ENCODE measurements at places on chromosomes 16 and 17.

- no peak for DNase-seq
Observed at GRCh38 chr16:17367036-17367435, 103.7 kb downstream of the XYLT1 start.

GRCh38 chr16:88799569-88800276, 3.9 kb upstream of the CDT1 start:
- no peak for DNase-seq

DNA sequence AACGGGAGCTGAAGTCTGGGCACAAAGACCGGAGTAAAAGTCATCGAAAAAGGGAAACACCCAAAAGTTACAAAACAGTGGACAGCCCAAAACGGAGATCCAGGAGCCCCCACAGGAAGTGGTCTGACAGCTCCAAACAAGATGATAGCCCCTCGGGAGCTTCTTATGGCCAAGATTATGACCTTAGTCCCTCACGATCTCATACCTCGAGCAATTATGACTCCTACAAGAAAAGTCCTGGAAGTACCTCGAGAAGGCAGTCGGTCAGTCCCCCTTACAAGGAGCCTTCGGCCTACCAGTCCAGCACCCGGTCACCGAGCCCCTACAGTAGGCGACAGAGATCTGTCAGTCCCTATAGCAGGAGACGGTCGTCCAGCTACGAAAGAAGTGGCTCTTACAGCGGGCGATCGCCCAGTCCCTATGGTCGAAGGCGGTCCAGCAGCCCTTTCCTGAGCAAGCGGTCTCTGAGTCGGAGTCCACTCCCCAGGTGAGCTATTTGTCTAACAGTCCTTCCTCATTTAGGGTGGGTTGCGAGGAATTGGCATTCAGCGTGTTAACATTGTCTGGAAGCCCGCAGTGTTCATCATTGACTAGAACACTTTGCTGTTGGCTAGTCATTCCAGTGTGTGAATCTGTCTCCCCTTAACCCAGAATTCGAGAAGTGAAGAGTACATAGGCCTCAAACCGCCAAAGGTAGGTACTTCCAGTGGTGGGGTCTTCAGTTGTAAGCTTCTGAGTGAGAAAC, 1.5 kb downstream of the CDK12 start:
- DNase-seq = no peak

GRCh38 chr16:30398661-30399434, 3.6 kb downstream of the ZNF48 start:
- no peak for DNase-seq

GRCh38 chr17:56297184-56297583, 143.9 kb downstream of the ANKFN1 start:
- no peak for DNase-seq

GRCh38 chr17:73901661-73902415, 257.6 kb upstream of the SDK2 start:
- DNase-seq = peak; percentile 3

- no peak for DNase-seq
Observed at GRCh38 chr17:72034000-72034399, 86.8 kb upstream of the SOX9 start.

DNA sequence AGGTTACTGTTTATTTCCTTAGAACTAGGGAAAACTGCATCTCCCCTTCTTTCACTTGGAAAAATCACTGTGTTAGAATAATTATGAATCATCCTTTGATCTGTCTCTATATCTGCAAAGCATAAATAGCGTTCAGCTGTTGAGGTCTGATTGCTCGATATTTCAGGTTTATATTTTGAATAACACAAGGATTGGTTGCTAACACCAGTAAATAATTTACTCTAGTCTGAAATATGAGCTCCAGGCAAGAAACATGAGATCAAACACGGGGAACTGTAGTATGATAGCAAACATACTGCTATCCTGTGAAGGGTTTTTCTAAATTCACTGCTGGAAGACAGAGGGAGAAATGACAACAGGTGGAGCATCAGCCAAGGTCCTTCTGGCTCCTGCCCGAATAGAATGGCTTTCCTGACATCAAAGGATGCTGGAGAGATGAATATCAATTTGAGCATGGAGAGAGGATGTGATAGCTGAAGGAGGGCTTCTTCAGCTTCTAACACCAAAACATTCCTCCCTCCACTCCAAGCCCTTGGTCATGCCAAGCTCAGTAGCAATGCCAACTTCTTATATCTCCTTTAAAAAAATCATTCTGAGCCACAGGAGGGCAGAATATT, 450.3 kb downstream of the SHISA9 start:
- DNase-seq = no peak

GRCh38 chr16:30064729-30065101, 845 bp upstream of the ALDOA start:
- DNase-seq = no peak

DNA sequence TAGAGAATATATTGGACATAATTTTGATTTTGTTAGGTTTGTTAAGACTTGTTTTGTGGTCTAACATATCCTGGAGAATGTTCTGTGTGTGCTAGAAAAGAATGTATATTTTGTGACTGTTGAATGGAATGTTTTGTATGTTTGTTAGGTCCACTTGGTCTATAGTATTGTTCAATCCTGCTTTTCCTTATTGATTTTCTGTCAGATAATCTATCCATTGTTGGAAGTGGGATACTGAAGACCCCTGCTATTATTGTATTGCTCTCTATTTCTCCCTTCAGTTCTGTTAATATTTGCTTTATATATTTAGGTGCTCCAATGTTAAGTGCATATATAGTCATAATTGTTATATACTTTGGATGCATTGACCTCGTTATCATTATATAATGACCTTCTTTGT, 33.0 kb upstream of the NKD1 start:
- DNase-seq = no peak

DNA sequence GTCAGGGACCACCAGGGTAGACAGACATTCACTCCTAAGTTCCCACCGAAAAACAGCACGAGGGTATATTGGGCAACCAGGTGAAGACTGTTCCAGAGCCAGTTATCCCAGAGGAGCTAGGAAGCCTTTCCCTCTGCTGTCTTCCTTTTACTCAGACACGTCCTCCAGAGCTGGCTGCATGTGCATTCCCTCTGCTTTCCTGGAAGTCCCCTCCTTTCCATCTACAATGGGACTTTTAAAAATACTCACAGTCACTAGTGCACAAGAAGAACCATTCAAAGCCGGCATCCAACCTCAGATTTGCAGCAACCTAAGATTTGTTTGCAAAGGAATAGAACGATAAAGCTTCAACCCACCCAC, 32.5 kb upstream of the CRISPLD2 start:
- DNase-seq = no peak

- peak; percentile 29 for DNase-seq
Observed at GRCh38 chr16:67504031-67505021, 21.0 kb upstream of the AGRP start.

- DNase-seq = no peak
Observed at GRCh38 chr16:87830673-87831420, 38.5 kb downstream of the SLC7A5 start.

- DNase-seq = no peak
Observed at GRCh38 chr16:75252946-75253911, 1.8 kb upstream of the BCAR1 start.

GRCh38 chr16:88783391-88784073, 1.5 kb downstream of the PIEZO1 start:
- no peak for DNase-seq

- no peak for DNase-seq
Observed at GRCh38 chr17:33871720-33872540, 383.2 kb upstream of the CCL2 start.

DNA sequence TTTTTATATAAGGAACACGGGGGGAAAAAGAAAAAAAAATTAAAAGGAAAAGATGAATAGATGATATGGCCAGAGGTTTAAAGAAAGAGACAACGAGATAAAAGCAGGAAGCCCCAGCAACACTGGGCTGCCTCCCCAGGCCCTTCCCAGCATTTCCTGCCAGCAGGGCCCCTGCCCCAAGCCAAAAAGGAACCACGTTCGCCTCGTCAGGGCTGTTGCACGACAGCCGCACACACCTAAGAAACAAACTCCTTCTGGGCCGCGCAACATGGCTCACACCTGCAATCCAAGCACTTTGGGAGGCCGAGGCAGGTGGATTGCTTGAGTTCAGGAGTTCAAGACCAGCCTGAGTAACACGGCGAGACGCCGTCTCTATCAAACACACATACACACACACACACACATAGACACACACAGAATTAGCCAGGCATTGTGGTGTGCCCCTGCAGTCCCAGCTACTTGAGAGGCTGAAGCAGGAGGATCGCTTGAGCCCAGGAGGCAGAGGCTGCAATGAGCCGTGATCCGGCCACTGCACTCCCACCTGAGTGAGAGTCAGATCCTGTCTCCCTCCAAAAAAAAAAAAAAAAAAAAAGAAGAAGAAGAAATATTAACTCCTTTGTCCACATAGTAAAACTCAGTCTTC, 83.0 kb downstream of the ANKRD11 start:
- DNase-seq = no peak

DNA sequence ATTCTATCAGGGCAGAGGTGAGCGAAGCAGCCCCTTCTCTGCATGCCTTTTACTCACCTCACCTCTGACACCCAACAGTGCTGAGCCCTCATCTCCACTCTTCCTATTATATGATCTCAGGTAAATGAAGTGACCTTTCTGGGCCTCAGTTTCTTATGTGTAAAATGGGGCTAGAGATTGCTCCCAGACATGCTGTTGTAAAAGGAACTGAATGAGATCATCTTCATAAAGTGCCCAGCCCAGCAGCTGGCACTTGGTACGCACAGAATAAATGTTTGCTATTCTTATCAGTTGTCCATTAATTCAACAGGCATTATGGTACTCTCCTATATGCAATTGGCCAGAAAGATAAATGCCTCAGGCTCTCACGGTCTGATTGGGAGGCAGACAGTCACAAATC, 4.5 kb upstream of the GALK1 start:
- no peak for DNase-seq

DNA sequence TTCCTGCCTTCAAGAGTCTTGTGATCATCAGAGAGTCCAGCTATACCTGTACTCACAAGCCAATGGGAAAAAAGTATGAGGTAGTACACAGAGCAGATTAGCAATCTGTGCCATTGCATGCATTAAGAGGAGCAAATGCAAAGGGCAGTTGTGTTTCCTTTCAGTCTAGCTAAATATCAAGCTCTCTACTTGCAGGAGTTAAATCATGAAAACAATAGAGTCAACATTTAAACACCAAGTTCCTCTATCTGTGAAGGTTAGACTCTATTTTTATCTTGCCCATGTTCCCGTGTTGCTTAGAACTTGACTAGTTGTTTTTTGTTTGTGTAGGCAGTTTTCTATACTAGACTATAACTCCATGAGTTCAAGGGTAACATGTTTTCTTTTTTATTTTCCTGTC, 4.7 kb upstream of the FAM20A start:
- no peak for DNase-seq

- peak; percentile 48 for DNase-seq
Observed at GRCh38 chr17:74852237-74853047, 7.2 kb downstream of the GRIN2C start.

GRCh38 chr17:36880268-36880905, 56.9 kb upstream of the LHX1 start:
- no peak for DNase-seq

GRCh38 chr16:2038382-2039231, 9.0 kb downstream of the NTHL1 start:
- DNase-seq = no peak

GRCh38 chr16:64440421-64440831, 681.4 kb downstream of the CDH11 start:
- no peak for DNase-seq

GRCh38 chr16:79902351-79902750, 301.8 kb upstream of the MAF start:
- DNase-seq = no peak

DNA sequence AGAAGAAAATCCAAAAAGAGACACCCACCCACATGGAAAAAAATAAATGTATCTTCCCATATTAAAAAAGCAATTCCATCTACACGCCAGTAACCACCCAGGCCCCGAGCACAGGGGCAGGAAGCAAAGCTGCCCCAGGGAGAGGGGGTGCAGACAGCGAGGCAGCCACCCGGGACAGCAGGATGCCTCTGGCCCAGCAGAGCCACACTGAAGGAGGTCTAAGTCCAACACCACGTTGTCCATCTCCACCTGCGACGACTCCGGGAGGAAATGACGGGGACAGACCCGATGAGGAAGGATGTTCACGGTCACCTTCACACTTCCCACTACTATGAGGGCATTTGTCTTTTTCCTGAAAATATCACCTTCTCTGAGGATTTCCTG, 14.4 kb upstream of the CYTH1 start:
- no peak for DNase-seq

DNA sequence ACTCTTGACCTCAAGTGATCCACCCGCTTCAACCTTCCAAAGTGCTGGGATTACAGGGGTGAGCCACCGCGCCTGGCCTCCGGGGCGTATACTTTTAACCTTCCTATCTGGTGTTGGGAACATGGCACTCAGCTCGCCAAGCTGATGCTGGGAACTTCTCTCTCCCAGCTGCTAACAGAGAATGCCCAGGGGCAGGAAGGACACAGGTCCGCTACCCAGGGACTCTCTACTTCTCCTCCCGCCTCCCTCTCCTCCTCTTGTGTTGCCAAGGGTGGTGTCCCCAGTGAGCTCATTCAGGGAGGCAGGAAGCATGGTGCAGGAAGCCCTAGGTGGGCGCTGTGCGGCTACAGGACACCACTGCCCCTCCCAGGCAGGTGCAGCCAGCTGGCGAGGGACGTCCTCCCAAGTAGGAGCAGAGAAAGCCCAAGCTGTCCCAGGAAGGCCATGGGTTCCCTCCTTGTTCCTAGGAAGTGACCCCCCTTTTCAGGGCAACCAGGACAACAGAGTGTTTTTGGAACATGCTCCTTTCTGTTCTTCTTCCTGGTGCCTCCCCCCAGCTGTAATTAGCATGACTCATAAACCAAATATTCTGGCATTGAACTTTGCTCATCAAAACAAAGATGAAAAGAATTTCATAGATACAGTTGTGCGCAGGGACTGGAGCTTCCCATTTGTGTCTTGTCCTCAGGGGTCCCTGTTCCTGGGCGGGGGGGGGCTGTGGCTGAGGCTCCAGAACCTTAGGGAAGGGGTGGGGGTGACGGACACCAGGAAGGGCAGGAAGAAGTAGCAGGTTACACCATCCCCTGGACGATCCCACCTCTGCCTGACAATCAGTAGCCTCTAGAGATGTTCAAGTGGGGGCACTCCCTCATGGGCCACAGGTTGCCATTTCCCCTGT, 2.7 kb downstream of the C1QTNF1 start:
- no peak for DNase-seq
